Activated T-cell treated with anti-CD3 and anti-CD28 coated beads for 4 hours (primary cell): ENCODE measurements at places on chromosomes 4 and X.

DNA sequence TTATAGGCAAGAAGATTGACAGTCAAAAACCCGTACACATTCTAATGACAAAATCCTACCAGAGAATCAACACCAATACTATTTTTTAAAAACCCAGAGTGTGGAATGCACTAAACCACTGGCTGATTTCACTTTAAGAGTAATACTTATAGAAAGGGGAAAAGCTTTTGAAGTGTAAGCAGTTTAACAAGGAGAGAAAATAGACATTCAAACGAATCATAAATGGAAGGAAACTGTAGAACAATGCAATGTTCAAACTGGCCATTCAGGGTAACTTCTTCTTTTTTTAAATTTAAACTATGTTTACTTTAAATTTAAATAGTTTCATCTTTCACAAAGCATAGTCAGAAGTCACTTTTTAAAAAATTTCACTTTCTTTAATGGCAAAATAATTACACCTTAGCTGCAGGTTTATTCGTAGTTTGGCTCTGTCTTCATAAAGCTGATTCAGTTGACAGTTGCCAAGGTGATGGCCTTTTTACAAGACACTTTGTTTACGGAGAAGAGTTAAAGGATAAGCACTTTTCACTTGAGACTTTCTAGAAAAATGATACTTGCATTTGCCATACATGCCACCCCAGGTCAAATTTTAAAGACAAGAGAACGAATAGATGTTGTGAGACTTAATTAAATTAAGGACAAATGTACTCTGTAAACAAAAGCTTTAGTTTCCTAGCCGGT, 82.4 kb upstream of the KLF3 start:
- no peak for DNase-seq

GRCh38 chrX:54063361-54063760, 19.1 kb upstream of the PHF8 start:
- DNase-seq, result no peak

- DNase-seq, result no peak
Observed at GRCh38 chr4:60366661-60367060, 833.5 kb upstream of the ADGRL3 start.

DNA sequence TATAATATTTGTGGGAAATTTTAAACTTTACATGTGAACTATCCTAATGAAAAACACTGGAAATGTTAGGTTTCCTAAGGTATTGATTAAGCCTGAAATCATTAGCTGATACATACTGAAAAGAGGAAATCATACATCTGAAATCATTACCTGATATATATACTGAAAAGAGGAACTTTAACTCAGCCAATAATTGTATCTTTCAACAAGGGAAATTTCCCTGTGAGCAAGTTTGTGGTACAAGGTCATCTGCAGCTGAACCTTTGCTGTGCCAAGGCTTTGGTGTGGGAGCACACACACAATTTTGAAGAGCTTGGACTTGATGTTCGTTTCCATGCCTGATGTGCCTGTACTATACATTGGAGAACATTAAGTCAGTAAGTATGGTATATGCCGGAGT, 131.9 kb upstream of the USP9X start:
- no peak for DNase-seq

DNA sequence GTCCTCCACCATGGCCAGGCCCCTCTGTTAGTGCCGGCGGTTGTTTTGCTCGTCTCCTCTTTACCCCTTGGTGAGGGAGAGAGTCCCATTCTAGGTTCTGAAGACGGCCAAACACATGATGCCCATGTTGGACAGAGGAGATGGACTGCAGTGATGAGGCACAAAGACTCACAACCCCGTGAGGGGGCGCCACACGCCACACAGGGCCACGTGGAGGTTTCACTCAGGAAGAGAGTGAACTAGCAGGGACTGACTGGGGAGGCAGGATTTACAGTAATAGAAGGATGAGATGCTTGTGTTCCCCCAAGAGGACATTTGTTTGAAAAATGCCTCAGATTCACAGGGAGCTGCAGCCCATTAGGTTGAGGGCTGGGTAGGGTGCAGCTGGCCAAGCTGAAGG, 655.3 kb upstream of the FRG1 start:
- no peak for DNase-seq

DNA sequence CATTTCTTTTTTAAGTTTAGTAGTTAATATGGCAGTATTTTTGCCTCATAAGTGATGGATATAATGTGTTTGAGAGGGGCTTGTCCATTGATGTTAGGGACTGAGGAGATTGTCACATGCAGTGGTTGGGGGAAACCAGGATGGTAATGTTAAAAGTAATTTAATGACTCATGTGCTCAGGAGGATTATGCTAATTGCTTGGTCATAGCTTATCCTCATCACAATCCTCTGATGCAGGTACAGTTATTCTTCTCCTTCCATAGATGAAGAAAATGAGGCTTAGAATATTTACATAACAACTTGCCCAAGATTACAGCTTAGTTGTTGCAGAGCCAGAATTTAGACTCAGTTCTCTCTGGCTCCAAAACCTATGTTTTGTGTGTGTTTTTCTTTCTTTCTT, 94.4 kb upstream of the SCML1 start:
- no peak for DNase-seq

DNA sequence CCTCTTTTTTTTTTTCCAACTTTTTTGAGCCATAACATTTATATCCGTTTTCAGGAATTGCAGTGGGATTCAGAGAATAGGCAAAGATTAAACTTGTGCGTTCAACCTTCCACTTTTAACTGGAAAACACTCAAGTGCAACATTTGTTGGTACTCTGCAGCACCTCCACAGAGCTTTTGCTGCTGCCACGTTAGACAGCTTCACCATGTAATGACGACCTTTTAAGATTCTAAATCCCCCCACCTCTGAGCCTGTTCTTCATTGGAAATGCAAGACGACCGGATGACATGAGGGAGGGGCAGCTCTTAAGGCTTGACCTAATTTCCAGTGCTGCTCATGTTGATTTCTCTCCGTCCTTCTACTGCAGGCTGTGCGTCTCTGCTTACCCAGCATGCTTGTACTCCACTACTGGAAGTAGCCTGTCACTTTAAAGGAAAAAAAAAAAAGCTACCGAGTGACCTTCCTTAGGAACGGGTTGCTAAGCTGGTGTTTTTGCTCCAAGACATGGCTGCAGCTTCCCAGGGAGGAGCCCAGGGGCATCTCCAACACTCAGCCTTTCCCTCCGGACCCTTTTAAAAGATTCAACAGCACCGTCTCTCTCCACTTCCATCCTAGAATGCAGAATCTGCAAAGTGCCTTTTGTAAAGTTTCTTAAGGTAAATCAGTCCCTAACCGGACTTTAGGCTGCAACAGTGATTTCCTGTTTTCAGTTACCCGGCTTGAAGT, at the start of gene CC2D2A:
Gene CC2D2A, plus strand, starts transcription at position 481 of the 726 bp plus-strand sequence. CDS start 6,051 bp downstream, outside the sequence.
- no peak for DNase-seq

DNA sequence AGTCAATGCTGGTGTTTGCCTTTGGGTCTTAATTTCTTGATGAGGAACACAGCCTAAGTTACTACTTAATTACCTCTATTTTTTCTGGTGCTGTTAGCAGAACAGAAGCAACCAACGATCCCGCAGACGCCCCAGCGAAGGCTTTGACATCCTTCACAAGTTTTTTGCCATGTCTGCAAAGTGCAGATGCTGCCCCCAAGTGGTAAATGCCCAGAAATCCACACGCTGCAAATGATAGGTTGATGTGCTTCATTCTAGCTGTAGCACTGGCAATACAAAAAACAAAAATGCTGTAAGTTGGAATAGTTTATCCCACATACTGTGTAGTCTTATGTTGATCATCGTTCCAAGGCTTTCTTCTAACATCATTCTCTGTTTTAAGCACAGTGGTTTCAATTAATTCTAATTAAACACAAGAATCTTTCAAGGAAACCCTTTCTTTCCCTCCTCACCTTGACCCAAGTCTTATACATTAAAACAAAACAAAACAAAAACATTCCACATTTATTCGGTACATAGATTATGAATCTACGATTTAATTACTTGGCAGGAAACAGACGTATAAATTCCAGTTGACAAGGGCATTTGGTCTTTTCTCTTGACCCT, 1.2 kb downstream of the PNPLA4 start:
- peak; percentile 24 for DNase-seq

GRCh38 chr4:173529477-173530325, at the start of gene HAND2:
TSS of gene HAND2 (minus strand) at chr4:173530229. CDS start at chr4:173529289, 940 bp downstream.
- DNase-seq, result no peak
